Neural crest cell (in vitro differentiated cells): ENCODE measurements at places on chromosomes 16 and 17. TPM values are rescaled to one million over a fixed set of nuclear protein-coding genes. Genes with fewer than 3 reads are reported as not detected.

Gene TANGO6
- 19.5 and 21.1 TPM in 2 replicates for total RNA-seq

Gene METTL23
- 28.7 and 32.3 TPM in 2 replicates for total RNA-seq

Gene PPP1R27
- total RNA-seq, result not detected in 2 replicates

Gene ADAM11
- 5.2 and 6.0 TPM in 2 replicates for total RNA-seq

Gene ZNF213
- total RNA-seq, result 14.9 and 15.9 TPM in 2 replicates

Gene TNFRSF17
- not detected in 2 replicates for total RNA-seq

Gene EIF5A
- total RNA-seq, result 725 and 743 TPM in 2 replicates

Gene RDM1
- 5.0 and 5.7 TPM in 2 replicates for total RNA-seq

Gene CA7
- total RNA-seq, result not detected in 2 replicates

Gene SPNS2
- 3.8 and 4.3 TPM in 2 replicates for total RNA-seq

Gene MAF
- 4.1 TPM in 2 replicates for total RNA-seq

Gene BCKDK
- total RNA-seq, result 42.4 and 43.5 TPM in 2 replicates

Gene TMC7
- 3.1 and 3.9 TPM in 2 replicates for total RNA-seq

Gene STH
- total RNA-seq, result not detected in 2 replicates

Gene HYDIN
- total RNA-seq, result 7.5 and 7.8 TPM in 2 replicates

Gene PRSS21
- total RNA-seq, result not detected in 2 replicates

Gene KRT9
- not detected in 2 replicates for total RNA-seq

Gene ACSF2
- 31.5 and 34.5 TPM in 2 replicates for total RNA-seq

Gene RPRML
- total RNA-seq, result 1.6 and 1.8 TPM in 2 replicates
